Thoracic aorta (tissue), 2 donors: ENCODE measurements at places on chromosomes 2 and 18. TPM values are rescaled to one million over a fixed set of nuclear protein-coding genes. Genes with fewer than 3 reads are reported as not detected.

- no peak for DNase-seq
Observed at GRCh38 chr2:127429844-127430425, 11.7 kb downstream of the PROC start.

RAPGEF4 gene
- total RNA-seq, result 18.4 TPM

- no peak for DNase-seq
Observed at GRCh38 chr18:44730803-44731529, 50.3 kb downstream of the SETBP1 start.

DNA sequence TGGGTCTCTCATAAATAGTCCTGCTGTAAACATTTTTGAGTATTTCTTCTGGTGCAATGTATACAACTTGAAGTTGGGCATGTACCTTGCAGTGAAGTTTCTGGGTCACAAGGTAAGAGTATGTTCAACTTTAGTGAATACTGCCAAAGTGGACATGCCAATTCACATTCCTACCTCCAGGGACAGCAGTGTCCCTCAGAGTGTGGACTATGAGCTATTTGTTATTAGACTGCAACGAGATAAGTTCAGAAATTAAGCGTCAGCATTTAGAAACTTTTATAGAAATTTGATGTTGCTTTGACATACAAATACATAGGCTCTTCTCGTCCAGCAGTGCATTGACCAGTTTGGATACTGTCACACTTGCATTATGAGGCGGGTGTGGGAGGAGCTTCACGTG lies 7.2 kb upstream of the ACKR3 start:
- no peak for DNase-seq

DNA sequence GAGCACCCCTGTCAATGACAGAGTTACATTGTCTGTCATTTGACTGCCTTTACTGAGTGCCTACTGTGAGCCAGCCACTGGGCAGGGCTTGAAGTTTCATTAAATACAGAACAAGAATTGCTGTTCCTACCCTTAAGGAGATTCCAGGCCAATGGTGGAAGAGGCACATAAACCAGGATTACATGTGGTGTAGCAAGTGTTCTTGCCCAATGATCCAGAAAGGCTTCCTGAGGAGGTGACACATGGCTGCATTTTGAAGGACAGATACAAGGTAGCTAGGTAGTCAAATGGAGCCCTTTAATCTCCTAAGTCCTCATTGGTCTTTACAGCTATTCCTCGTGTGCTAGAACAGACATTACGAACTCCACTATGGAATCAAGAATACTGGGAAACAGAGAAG lies 312.7 kb downstream of the ETAA1 start:
- DNase-seq, result no peak

GRCh38 chr2:135581282-135581681 lies 50.0 kb downstream of the R3HDM1 start:
- no peak for DNase-seq

DNA sequence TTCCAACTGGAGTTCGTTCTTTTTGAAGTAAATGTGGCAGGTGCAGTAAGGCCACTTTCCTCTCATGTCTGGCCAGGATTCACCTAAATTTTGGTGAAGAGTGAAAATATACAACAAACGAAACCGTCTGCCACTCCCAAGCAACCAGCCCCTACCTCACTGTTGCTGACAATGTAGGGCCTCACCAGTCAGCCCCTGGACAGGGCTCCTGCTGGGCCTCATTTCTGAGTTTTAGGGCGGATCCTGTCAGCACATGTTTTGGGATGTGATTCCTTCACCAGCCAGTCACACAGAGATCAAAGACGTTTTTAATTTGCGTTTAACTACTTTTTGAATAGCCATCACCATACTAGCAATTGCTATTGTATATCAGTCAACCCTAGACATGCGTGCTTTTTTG lies 185.0 kb downstream of the WDR7 start:
- no peak for DNase-seq

- DNase-seq, result no peak
Observed at GRCh38 chr18:52764316-52764715, 424.3 kb downstream of the DCC start.

DNA sequence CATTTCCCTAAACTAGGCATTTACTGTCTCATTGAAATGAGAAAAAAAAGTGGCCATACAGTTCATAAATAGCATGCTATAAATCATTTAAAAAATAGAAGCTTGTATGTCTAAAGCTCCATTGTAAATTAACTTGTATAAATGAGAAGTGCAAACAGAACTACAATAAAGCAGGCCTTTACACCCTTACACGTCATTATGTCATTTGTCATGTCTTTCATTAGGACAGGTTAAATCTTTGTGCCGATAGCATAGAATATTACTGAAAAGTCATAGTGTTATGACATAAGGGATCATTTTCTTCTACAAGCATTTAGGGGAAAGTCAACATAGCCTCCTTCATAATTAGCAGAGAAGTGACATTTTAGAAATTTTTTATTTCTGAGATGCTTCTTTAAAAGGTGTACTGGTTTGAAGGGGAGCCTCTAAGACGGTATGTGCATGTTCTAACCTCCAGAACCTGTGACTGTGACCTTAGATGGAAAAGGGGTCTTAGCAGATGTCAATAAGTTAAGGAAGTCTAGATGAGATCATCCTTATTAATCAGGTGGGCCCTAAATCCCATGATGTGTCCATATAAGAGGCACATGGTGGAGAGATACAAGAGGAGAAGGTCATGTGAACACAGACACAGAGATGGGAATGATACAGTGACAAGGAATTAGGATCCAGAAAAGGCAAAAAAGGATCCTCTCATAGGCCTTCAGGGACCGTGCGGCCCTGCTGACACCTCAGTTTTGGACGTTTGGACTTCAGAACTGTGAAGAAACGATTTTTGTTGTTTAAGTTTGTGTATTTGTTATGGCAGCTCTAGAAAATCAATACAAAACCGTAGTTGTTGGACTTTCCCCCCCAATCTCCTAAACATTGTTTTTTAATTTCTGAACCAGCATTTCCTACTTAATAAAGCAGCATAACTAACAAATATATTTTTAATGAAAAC lies 863.7 kb downstream of the MBD2 start:
- no peak for DNase-seq

CASP8 gene
- total RNA-seq, result 14.6 TPM

DNA sequence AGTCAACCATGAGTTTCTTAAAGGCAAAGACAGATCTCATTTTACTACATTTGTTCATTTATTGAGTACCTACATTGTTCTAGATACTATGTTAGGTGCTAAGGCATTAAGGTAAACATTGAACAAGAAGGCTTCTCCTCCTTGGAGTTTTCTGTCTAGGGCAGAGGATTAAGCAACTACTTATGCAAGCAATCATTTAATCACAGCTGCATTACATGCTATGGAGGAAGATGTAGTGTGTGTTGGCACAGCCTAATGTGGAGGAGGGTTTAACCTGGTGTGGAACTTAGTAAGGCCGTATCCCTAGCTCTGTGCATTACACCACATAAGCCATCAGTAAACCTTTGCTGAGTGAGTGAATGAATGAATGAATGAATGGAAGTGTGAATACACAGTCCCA lies 106.5 kb upstream of the MAP3K20 start:
- DNase-seq, result no peak

DNA sequence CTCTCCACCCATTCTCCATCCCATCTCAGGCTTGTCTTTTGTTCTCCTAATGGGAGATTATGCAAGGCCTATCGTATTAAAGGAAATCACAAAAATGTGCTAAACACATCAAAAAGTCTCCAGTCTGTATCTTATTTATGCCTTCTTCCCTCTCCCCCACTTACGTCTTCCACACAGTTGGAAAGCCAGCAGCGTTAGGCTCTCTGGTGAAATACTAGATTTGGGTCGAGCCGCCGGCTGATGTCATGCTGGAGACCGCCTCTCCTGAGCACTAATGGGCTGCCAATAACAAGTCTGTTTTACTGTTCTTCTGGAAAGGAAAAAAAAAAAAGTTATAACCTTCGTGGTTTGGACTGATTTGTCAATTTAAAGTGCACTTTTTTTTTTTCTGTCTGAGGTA lies 182.7 kb upstream of the SIX2 start:
- no peak for DNase-seq

GRCh38 chr18:6396847-6397246 lies 17.9 kb downstream of the L3MBTL4 start:
- no peak for DNase-seq

- DNase-seq, result no peak
Observed at GRCh38 chr2:219688560-219689445, 61.4 kb downstream of the SLC4A3 start.

DNA sequence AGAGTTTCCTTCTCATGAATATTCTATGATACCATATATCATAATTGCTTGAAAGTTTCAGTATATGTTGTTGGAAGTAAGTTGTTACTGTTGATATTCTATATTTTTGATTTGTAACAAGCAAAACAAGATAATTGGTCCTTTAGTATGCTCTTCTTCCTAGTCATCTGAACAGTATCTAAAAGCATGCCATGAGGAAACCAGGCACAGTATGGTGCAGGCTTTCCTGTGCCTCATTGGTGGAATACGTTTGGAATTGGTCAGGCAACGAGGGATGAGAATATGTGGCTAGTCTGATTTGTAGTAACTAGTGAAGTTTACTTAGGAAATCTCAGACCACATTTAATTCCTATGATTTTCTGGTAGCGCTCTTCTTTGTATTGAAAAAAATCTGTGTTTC lies 22.8 kb downstream of the ASXL3 start:
- DNase-seq, result no peak

- no peak for DNase-seq
Observed at GRCh38 chr2:225920621-225921220, 521.2 kb downstream of the NYAP2 start.

ALLC gene
- total RNA-seq, result not detected

DNA sequence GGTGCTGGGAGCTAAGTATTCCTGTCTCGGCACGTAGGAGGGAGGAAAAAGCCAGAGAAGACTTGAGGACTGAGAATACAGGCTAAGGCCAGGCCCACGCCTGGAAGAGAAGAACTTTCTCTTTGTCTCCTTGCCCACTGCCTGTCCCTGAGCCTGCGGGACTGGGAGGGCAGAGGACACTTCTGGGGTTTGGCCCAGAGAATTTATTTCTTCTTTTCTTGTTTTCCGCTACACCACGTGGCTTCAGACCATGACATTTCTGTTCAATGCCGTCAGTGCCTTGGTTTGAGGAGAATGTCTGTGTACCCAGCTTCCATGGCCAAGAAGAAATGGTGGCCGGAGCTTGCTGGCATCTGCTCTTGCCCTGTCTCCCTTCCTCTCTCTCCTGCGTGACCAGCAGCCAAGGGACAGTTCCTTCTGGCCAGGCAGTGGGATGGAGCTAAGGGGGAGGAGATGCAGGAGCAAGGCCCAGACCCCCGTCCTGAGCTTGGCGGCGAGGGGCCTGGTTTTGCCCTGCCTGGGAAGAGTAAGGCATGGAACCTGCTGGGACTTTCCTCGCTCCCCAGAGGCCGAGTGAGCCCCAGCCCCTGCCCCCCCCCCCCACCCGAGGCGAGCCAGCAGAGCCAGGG lies 140.3 kb downstream of the KLHL29 start:
- no peak for DNase-seq

- DNase-seq, result no peak
Observed at GRCh38 chr18:39311111-39311712, 1745.6 kb upstream of the CELF4 start.

- DNase-seq, result no peak
Observed at GRCh38 chr2:23782646-23783045, 144.3 kb downstream of the ATAD2B start.

DNA sequence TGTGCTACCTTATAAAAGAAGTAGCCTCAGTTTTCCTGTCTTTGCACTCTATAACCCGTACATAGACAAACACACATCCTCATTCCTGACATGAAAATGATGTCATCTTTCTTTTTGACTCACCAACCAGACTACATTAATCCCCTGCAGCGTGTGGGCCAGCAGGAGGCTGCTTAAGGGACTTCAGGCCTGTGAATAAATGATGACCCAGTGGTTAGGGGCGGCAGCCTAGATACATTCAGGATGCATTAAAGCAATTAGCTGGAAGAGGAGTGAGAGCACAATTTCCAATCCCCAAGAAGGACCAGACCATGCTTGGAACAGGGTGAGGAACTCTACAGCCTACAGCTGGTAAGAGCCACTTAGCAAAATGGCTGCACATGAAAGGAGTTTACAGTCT lies 57.3 kb upstream of the KLF7 start:
- DNase-seq, result no peak

AQP12B gene
- not detected for total RNA-seq

GRCh38 chr2:21032338-21033236 lies 11.3 kb downstream of the APOB start:
- no peak for DNase-seq

DNA sequence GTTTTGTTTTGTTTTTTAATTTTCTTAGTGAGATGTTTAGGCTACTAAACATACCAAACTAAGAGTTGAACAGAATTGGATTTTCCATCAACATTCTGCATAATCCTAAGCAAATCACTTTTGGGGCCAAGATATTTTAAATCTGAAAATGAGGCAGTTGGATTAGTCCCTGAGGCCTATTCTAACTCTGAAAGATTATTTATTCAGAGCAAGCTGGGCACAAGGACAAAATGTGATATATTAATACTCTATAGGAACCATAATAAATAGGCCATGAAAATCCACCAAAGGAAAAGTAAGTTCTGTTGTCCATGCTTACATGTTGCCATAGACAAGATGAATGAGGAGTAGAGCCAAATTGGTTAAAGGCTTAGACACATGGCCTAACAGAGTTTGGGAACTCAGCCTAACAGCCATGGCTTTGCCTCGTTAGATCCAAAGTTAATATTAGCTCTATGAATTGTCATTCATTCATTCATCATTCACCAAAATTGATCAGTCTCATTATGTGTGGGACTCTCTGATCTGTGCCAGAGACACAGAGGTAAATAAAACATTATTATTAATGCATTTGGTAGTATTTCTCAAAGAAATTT lies 183.5 kb downstream of the SCG2 start:
- DNase-seq, result no peak

FBXO41 gene
- 6.1 TPM for total RNA-seq

CHMP1B gene
- total RNA-seq, result 59.8 TPM

SDC1 gene
- total RNA-seq, result 3.1 TPM

DNA sequence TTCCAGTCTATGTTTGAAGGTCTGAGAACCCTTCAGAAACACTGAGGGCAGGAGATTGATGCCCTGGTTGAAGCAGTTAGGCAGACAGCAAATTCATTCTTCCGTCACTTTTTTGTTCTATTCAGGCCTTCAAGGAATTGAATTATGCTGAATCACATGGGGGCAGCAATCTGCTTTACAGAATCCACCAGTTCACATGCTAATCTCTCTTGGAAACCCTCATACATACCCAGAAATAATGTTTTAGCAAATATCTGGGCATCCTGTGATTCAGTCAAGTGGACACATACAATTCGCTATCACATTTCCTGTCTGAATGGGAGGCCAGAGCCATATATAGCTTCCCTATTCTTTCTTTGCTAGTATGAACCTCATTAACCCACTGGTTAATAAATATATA lies 301.4 kb upstream of the CNTNAP5 start:
- DNase-seq, result no peak
